ENCODE measurements at places on chromosomes 1 and 21.
A peak's percentile ranks its signal among the peaks of the same experiment; 100 is the strongest.

DNA sequence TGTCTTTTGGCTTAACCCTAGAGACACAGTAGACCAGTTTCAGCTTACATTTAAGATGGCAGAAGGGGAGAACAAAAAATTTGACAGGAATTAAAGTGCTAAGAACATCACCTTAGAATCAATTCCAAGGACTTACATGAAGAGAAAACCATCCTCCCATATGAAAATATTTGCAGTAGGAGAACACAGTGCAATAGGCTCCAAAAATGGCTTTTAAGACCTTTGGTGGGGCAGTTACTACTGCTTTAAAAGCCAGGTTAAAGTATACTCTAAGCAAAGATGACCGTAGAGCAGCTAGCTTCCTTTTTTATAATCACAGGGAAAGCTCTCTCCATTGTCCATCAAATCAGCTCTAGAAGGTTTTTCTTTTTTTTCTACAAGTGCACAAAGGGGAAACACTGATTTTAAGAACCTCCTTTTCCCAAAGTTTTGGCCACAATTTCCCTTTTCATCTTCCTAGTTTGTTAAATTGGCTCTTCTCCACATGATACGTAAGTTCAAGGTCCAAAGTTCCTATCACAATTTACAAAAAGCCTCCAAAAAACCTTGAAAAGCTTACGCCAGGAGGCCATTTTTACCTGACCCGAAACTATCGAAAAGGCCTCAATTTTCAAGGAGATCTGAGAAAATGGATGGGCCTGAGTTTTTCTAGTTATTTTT lies 3.3 kb downstream of the TXNIP start:
- no peak for DNase-seq

GRCh38 chr1:205369701-205370123 lies 13.0 kb upstream of the KLHDC8A start:
- peak; percentile 66 for DNase-seq

DNA sequence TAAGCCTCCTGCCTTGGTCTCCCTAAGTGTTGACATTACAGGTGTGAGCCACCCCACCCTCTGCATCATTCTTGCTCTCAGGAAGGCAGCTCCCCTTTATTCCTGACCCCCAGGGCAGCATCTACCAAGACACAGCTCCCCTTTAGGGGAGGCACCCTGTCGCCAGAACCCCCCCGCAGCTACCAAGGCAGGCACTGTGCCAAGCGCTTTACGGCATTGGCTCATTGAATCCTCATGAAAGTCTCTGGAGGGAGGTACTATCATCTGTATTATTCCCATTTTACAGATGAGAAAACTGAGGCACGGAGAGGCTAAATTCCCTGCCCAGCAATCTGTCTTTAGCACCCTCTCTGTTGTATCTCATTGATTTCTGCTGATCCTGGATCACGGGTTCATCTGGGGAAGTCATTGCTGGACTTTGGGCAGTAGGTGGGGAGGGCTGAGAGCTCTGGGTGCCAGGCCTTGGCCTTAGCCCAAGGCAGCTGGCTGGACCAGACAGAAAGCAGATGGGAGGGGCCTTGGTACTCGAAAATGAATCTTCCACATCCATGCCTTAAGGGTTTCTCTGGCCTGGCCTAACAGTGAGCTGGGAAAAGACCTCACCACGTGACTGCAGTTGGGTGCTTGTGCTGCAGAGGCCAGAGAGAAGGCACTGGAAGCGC lies 5.9 kb downstream of the PLOD1 start:
- peak; percentile 36 for DNase-seq

GRCh38 chr1:175802407-175803123 lies 59.2 kb upstream of the TNR start:
- no peak for DNase-seq

GRCh38 chr1:15418806-15419515 lies 9.3 kb downstream of the EFHD2 start:
- no peak for DNase-seq

DNA sequence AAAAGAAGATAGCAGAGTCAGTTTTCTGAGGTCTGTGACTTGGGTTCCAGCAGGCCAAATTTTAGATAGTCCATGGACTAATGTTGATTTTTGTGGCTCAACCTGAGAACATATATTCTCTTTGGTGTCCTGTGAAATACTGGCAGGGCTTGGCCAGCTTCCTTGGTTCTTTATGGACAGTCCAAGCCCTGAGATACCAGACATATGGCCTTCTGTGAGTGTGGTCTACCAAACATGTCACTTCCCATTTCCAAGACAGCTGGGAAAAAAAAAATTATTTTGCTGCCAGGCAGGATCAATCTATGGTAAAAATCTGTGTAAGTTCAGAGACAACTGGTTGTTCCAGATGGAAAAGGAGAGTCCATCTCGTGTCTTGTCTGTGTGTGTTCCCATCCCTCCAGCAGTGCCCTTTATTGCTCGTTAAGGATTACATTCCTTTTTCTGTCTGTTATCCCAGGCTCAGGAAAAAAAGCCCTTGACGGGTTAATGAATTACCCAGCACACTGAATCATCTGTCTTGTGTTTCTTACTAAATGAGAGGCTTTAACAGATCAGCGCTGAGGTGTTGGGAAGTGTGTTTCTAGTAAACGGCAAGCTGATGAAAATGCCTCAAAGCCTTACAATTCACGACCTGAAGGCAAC lies 33.4 kb upstream of the XPR1 start:
- no peak for DNase-seq

DNA sequence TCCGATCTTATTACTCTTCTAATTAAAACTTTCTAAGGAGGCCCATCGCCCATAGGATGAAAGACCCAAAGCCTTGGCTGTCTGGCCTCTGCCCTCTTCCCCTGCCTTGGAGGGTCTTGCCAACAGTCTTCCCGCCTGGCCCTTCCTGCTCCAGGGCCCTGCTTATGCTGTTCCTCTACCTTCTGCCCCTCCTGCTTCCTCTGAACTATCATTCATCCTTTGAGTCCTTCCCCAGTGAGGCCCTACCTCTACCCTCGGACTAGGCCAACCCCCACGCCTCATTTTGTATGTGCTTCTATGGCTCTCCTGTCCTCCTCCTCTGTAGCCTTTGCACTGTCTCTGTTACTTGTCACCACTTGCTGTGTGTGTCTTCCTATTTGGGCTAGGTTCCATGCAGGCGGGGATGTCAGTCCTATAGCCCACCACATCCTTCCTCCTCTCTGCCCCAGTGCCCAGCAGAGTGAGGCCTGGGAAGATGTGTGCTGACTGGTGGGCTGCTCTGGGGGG lies 5.4 kb downstream of the RUSC1 start:
- DNase-seq: no peak

GRCh38 chr21:44749759-44750674 lies 38.6 kb upstream of the TSPEAR start:
- DNase-seq: no peak

DNA sequence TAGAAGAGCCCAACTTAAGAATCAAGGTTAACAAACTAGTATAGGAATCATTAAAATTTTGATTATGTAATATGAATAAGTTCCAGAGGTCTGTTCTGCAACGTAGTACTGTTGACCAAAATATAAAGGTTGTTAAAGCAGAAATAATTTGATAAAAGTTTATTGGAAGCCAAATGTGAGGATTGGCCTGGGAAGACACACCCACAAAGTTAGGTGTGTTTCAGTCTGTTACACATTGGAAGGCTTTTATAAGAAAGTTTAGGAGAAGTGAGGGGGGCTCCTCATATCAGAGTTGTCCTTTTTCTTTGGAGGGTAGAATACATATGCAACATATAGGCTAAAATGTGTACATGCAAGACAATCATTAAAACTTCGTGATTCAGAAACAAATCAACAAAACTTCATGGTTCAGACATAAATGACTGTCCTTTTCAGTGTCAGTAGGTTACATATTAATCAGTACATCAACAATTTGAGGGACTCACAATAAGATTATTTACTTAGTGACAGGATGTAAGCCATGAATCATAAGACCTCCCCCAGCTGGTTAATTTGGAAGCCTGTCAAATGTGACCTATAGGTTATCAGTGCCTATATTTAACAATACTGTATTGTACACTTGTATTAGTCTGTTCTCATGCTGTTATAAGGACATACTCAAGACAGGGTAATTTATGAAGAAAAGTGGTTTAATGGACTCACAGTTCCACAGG lies 245.0 kb upstream of the B3GALT2 start:
- no peak for DNase-seq

DNA sequence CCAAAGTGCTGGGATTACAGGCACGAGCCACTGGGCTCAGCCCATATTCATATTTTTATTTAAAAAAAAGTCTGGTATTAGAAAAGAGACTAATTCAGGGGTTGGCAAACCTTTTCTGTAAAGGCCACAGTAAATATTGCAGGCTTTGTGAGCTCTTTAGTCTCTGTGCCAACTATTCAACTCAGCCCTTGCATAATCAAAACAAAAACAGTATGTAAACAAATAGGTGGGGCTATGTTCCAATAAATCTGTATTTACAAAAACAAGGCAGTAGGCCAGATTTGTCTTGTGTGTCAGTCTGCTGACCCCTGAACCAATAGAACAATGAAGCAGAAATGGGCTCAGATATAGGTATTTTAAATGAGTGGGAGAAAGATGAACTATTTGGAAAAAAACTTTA lies 49.3 kb downstream of the CDC42BPA start:
- no peak for DNase-seq

- DNase-seq: no peak
Observed at GRCh38 chr1:12255913-12256312, 26.1 kb downstream of the VPS13D start.

GRCh38 chr1:43239484-43239883 lies 30.3 kb upstream of the TMEM125 start:
- DNase-seq: peak; percentile 71

GRCh38 chr1:15595809-15596617 lies 11.2 kb upstream of the AGMAT start:
- no peak for DNase-seq

GRCh38 chr1:108679586-108680213 lies 12.4 kb upstream of the PRPF38B start:
- DNase-seq: no peak

DNA sequence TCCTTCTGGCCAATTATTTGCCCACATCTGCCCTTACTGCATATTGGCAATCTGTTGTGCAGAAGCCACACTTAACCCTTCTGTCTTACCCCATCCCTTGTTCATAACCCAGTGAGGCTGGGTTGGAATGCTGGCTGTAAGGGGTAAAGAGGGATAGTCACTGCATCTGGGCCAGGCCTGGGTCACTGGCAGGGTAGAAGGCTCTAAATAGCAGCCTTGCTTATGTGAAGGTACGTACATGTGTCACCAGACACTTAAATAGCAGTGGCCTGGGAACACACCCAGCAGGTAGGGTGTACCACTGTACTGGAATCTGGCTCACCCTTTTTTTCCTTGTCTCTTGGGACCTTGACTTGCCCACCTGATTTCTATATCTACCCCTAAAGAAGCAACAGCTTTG lies 9.9 kb upstream of the TARS2 start:
- no peak for DNase-seq

DNA sequence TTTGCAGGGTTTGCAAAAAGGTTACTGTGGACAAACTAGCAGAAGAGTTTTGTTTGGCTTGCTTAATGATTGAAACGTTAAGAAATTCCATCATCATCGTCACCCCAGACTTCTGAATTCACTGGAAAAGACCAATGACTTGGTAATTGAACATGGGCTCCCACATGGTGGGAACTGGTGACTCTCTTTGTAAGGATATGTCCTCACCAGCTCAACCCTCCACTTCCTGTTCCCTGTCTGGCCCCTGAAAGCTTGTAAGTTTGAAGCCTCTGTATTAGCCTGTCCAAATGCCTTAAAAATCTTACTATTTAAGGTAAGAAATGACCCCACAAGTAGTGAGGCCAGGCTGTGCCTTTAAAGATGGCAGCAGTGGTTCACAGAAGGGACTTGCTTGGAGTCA lies 9.7 kb downstream of the SYT6 start:
- DNase-seq: no peak

GRCh38 chr1:232766904-232767303 lies 38.3 kb upstream of the MAP10 start:
- DNase-seq: no peak

DNA sequence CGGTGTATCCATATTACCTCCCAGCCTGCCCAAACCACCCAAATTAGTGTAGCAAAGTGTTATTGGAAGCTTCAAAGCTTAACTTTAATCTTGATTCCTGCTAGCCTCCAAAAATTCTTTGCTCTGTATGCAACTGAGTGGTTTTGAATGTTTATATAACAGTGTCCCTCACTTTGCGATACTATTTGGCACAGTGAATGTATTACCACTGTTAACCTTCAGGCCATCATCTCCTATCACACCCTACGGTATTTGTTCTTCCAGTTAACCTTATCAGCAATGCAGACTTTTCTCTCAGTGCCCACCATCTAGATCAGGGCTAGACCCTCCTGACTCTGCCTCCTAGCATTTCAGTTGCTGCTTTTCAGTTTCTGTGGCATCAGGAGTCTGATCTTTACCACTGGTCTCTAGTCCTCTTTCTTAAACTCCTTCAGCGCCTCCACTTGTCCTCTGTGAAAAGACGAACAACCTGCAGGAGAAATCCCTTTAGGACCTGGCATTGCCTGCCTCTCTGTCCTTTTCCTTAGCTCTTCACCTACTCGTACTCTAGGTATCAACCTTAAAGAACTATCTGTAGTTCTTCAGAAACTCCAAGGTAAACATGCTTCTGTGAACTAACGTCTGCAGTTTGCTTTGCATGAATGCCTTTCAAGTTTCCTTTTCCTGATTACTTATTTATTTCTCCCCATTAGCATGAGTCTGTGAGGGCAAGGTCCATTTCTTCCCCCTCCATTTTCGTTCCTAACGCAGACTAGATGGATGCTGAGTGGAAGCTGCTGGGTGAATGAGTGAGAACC lies 71.7 kb downstream of the SNX7 start:
- no peak for DNase-seq

DNA sequence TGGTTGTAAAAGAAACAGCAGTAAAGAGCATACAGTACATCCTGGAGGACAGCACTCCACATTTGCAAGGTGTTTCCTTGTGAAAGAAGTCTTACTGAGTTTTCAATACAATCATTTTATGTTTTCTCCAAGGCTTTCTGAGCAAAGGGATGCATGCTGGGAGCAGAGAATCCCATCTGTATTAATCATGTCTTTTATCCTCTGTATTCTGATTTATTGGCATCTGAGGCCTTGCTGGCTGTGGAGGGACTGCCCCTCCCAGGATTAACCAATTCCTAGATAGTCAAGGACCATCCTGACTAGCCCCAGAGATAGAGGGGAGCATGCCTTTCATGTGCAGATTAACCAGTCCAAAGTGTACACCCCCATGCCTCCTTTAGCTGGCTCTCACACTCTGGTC lies 476.3 kb downstream of the SIPA1L2 start:
- DNase-seq: no peak

- no peak for DNase-seq
Observed at GRCh38 chr1:29271724-29272123, 35.4 kb downstream of the PTPRU start.

- no peak for DNase-seq
Observed at GRCh38 chr21:34792504-34793089, 123.8 kb downstream of the CLIC6 start.

- DNase-seq: no peak
Observed at GRCh38 chr1:66374561-66375111, 159.3 kb upstream of the SGIP1 start.

GRCh38 chr1:234212764-234213657 lies 160.2 kb upstream of the COA6 start:
- DNase-seq: peak; percentile 57
